ENCODE measurements at places on chromosomes 1 and 21. TPM values are rescaled to one million over a fixed set of nuclear protein-coding genes. Genes with fewer than 3 reads are reported as not detected.

The LDLRAD1 gene
- not detected for total RNA-seq

The ETNK2 gene
- 11.7 TPM for total RNA-seq

The PLA2G5 gene
- total RNA-seq = not detected

The G0S2 gene
- total RNA-seq = 6.4 TPM

The CD2 gene
- 150 TPM for total RNA-seq

The PROK1 gene
- not detected for total RNA-seq

The CDA gene
- 0.38 TPM for total RNA-seq

The PPFIA4 gene
- 0.93 TPM for total RNA-seq

The KRTAP19-5 gene
- not detected for total RNA-seq

The GJA8 gene
- total RNA-seq = not detected
